ENCODE measurements at places on chromosomes 13 and 19.

GRCh38 chr13:49371943-49372613, 71.8 kb downstream of the CAB39L start:
- no peak for DNase-seq

DNA sequence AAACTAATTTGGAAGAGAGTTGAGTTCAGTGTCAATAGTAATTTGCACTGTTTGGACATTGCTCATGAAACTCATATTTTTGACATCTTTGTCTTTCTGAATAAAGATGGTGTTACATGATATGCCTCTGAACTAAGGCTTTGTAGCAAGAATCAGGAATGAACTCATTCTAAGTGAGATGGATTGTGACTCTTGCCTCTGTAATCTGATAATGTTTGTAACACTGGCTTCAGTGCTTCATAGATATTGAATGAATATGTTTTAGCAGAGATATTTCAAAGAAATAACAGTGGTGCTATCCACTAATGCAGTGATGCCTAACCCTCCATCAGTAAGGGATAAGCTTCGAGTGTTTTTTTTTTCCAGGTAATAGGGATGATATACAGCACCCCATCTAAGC, 32.9 kb downstream of the TEX26 start:
- DNase-seq: no peak

- no peak for DNase-seq
Measured at GRCh38 chr19:47176071-47176626, 45.5 kb downstream of the SAE1 start.

DNA sequence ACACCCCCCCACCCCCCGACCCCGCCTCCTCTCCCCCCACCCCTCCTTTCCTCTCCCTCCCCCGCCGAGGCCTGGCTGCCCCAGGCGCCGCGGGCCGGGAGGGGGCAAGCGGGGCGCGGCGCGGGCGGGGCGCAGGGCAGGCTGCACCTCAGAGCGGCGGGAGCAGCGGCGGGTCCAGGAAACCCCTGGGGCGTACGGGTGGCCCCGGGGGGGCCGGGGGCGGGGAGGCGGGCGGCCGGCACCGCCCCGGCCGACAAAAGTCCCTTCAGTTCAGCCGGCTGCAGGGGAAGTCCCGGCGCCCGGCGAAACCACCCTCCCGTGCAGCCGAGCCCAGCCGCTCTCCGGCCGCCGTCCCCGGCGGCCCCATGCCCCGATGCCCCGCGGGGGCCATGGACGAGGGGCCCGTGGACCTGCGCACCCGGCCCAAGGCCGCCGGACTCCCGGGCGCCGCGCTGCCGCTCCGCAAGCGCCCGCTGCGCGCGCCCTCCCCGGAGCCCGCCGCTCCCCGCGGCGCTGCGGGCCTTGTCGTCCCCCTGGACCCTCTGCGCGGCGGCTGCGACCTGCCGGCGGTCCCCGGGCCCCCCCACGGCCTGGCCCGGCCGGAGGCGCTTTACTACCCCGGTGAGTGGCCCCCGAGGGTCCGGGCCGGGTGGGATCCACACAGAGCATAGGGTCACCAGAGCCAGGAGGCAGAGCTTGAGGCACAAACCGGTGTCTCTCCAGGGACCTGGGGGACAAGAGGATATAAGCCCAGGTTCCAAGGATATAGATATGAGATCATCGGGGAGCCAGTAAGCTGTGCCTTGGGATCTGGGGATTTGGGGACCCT, at the start of gene BCL3:
Gene BCL3, plus strand, starts transcription at position 283 of the 829 bp plus-strand sequence. Its CDS starts 83 bp downstream, at position 366.
- DNase-seq: no peak

- DNase-seq: no peak
Measured at GRCh38 chr19:10364644-10365043, 15.7 kb downstream of the TYK2 start.

DNA sequence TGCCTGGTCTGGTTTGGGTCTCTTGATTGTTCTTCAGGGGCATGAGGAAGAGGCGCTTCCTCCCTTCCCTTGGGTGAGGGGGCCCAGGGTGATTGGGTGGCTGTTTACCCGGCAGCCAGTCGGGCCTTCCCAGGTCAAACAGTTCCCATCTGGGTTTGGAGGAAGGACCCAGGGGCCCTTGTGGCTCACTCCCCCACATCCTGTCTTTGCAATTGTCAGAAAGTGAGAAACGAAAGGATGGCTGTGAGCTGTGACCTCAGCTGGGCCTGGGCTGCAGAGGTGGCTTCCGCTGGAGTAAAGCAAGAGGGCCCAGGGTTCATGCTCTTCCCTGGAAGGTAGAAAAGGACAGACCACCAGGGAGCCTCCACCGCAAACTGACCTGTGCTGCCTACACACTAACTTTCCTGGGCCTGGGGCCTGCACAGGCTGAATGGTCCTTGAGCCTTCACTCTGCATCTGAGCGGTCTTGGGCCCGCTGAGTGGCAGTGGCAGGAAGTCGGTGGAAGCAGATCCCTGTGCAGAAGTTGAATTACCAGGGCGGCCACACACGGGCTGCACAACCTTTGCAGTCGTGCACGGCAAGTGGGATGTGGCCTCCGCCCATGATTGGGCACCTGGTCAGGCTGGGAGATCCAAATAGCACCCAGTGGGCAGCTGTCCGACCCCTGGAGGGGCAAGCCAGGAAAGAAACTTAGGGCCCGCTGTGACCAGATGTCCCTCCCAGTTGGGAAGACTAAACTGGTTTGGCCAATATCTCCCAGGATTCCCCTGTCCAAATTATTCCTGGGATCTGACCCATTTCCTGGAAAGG, 5.3 kb upstream of the CD79A start:
- no peak for DNase-seq

DNA sequence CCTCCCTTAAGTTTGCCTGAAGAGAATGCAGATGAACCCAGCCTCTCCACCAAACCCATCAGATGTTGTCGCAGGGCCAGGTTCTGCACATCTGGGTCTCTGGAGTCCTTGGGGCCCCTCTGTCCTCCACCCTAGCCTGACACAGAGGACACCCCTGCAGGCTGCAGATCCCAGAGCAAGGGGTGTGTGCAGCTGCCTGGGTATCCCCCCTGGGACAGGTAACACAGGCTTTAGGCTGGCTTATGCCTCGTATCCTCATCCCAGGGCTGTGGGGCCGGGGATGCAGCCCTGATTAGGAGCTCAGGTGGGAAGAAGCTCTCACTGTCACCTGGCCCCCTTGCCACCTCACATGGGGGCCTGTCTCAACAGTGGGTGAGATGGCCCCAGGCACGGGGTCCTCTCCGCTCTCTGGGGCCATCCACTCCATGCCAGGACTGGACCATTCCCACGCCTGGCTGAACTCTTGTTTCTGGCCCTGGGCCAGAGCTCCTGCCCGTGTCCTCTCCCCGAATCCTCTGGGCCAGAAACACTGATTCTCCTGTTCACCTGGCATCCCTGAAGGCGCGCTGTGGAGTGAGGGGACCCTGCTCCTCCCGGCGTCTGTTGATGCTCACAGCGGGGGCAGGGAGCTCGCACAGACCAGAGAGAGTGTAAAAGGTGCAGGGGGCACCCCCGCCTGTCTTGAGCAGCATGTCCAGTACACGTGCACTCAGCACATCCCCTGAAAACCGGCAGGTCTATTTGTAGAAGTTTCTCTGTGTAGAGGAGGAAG, 38.7 kb upstream of the TPM4 start:
- DNase-seq: no peak

DNA sequence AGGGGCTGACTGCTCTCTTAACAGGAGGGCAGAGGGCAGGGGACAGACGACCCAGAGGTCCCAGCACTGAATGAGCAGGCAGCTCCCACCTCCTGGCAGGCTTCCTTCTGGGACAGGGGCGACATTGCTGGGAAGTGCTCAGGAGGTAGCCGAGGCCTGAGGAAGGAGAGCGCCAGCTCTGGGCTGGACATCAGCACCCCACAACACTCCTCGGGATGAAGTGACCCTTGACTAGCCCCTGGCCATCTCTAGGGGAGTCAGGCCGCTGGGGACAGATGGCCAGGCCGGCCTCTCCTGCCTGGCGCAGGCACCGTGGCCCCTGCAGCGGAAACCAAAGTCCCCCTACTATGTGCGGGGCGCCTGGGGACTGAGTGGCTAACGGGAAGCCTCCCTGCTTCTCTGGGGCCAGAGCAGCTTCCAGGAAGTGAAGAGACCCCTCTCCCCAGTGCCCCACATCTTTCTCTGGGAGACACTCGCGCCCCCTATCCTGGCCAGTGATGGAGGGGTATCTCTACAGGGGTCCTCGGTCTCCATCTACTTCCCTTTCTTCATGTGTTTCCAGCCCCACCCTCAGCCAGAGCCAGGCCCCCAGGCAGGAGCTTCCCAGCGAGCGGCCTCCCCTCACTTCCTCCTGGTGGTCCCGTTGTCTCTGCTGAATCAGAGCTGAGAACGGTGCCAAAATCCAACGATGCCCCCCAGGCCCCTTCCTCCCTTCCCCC, 10.1 kb downstream of the PRR36 start:
- DNase-seq: no peak

DNA sequence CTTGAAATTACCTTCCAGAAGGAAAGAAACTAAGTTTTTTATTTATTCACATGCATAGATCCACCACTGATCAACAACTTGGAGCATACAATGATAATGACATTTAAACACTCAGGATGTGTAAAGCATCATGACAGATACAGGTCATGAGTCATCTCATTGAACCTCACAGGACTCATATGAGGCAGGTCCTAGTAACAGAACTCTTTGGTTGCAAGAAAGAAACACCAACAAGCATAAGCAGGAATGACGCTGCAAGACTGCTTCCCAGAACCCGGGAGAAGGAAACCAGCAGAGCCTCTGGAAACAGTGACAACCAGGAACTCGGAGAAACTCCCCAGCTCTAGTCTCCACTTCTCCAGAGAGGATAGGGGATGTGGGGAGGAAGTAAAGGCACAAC, 60.8 kb upstream of the IPO5 start:
- DNase-seq: no peak

DNA sequence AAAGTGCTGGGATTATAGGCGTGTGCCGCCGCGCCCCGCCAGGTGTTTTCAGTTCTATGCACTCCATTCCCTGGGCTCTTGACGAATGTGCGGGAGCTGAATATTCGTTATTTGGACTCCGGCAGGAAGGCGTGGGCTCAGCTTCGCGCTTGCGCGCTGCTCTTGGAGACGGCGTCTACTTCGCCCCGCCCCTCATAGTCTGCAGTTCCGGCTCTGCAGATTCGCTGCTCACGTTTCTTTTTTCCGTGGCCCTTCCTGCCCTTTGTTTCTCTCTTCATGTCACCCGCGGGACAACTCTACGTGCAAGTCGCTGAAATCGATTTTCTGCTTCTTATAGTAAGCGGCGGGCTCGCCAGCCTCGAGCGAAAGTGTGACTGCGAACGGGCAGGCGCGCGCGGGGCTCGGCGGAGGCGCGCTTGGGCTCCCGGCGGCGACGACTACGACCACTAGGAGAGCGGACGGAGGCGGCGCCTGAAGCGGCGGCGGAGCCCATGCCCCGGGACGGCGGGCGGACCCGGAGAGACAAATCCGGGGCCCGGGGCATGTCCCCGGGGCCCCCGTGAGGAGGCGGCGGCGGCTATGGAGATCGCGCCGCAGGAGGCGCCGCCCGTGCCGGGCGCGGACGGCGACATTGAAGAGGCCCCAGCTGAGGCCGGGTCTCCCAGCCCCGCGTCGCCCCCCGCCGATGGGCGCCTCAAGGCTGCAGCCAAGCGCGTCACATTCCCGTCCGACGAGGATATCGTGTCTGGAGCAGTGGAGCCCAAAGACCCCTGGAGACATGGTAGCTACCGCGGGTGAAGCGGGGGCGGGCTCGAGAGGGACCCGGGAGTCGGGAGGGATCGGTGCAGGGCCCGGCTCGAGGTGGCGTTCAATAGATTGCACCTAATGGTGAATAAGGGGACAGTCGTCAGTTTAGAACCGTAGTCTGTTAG, at the start of gene PPP1R37:
Gene PPP1R37, plus strand, starts transcription at position 433 of the 932 bp plus-strand sequence. Its CDS starts 147 bp downstream, at position 580.
- peak; percentile 95 for DNase-seq

GRCh38 chr19:2302319-2303210, 5.4 kb downstream of the LINGO3 start:
- DNase-seq: no peak

GRCh38 chr13:69418319-69418718, 689.3 kb upstream of the ATXN8OS start:
- no peak for DNase-seq

DNA sequence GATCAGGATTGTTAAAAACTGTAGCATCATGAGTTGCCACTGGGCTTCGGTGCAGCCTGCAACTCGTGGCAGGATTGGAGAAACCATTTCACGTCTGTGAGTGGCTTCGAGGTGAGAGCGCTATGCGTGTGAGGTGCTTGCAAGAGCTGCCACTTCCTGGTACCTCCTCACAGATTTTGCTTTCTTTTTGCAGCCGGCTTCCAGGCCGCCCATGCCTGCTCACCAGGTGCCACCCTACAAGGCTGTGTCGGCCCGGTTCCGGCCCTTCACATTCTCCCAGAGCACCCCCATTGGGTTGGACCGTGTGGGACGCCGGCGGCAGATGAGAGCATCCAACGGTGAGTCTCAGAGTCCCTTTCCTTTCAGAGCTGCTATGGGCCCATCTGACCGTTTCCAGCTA, 57.9 kb upstream of the C1QTNF9 start:
- DNase-seq: no peak

- DNase-seq: peak; percentile 47
Measured at GRCh38 chr19:16920816-16921529, 32.2 kb downstream of the F2RL3 start.

DNA sequence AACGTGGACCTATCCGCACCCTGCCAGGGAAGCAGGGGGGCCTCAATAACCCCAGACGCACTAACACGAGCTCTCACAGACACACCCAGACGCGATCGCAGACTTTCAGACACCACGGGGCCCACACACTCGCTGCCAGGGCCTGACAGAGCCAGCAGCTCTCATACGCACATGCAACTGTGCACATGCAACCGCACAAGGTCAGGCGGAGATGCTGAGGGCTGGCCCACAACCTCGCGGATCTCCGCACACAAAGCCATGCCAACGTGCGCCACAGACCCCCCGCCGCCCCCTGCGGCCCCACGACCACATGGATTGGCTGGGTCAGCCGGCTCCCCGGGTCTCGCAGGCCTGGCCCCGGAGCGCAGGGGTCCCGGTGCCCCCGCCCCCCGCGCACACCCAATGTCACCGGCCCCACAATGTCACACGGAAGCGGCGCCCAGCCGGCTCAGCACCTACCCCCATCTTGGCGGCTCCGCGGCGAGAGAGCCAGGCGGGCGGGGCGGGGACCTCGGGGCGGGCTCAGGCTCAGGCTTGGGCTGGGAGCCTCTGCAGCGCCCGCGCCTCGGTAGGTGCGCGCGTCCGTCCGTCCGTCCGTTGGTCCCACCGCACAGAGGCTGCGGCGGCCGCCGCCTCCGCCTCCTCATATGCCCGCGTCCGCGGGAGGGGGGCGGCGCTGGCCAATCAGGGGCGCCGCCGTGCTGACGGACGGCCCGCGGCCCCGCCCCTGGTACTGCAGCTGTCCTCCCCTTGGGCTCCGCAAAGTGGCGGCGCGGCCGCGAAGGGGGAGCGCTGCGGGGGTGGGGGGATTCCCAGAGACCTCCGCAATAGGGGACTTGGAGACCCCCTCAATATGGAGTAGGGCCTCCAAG, at the start of gene ATP1A3:
Gene ATP1A3, minus strand, starts transcription at position 619 of the 872 bp plus-strand sequence. Its CDS starts 154 bp downstream, at position 465.
- DNase-seq: peak; percentile 44

GRCh38 chr13:25581351-25581750, 209.6 kb downstream of the ATP8A2 start:
- DNase-seq: no peak

- DNase-seq: peak; percentile 88
Measured at GRCh38 chr13:93559718-93560117, 333.1 kb downstream of the GPC6 start.

- no peak for DNase-seq
Measured at GRCh38 chr19:16441661-16442162, 30.1 kb downstream of the EPS15L1 start.

GRCh38 chr19:42253245-42254088, 1.5 kb downstream of the ERF start:
- DNase-seq: no peak
